Activated CD4-positive, alpha-beta T cell treated with anti-CD3 and anti-CD28 coated beads, Interleukin-2, amount 10 ng/mL, durations not matched to agents 7 days and 5 days (primary cell): ENCODE measurements at places on chromosomes 1 and 21.
A peak's percentile ranks its signal among the peaks of the same experiment; 100 is the strongest.

- H3K4me1 ChIP-seq = peaks cover 1% of the 10 kb centered on the region
- no peak for DNase-seq
- no peak overlapping the region for H3K27ac ChIP-seq
- peaks cover 13% of the 10 kb centered on the region for H3K27me3 ChIP-seq
Measured at GRCh38 chr1:247642742-247643141, 36.8 kb downstream of the OR13G1 start.

GRCh38 chr1:169630006-169630405 lies at the start of gene SELP:
TSS of gene SELP (minus strand) at chr1:169630124. CDS start at chr1:169630074, 50 bp downstream.
- peaks cover 36% of the 10 kb centered on the region for H3K4me1 ChIP-seq
- H3K27me3 ChIP-seq = no peaks in the 10 kb centered on the region
- no peak for DNase-seq
- H3K36me3 ChIP-seq = peaks cover 20% of the 10 kb centered on the region
- no peak within 1 kb of the TSS for H3K4me3 ChIP-seq

DNA sequence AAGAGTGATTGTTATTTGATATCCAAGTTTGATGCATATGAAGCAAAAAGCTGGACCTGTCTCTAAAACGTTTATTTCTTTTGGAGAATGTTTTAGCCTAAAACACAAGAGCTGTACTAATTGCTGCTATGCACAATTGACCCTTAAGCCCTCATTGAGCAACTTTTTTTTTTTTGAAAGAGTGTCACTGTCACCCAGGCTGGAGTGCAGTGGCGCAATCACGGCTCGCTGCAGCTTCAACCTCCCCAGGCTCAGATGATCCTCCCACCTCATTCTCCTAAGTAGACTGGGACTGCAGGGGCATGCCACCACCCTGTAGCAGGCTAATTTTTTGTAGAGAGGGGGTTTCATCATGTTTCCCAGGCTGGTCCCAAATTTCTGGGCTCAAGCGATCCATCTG lies 129.1 kb downstream of the PIK3R3 start:
- no peaks in the 10 kb centered on the region for H3K4me1 ChIP-seq
- H3K27ac ChIP-seq = no peak overlapping the region
- no peak for DNase-seq

- DNase-seq = no peak
- H3K27me3 ChIP-seq = no peaks in the 10 kb centered on the region
- no peak overlapping the region for H3K4me3 ChIP-seq
- H3K36me3 ChIP-seq = no peaks in the 10 kb centered on the region
Measured at GRCh38 chr1:236302941-236303340, 21.2 kb upstream of the ERO1B start.

- no peak overlapping the region for H3K4me3 ChIP-seq
- H3K4me1 ChIP-seq = peaks cover 83% of the 10 kb centered on the region
- DNase-seq = no peak
- H3K36me3 ChIP-seq = peaks cover 56% of the 10 kb centered on the region
- H3K27me3 ChIP-seq = peaks cover 3% of the 10 kb centered on the region
- peak overlapping the region; percentile 83 for H3K27ac ChIP-seq
Measured at GRCh38 chr1:12436817-12437599, 181.0 kb downstream of the DHRS3 start.
